ENCODE measurements at places on chromosomes 16 and 17.
A peak's percentile ranks its signal among the peaks of the same experiment; 100 is the strongest.

GRCh38 chr17:35809855-35810461 lies 674 bp downstream of the TAF15 start:
- no peak for DNase-seq

DNA sequence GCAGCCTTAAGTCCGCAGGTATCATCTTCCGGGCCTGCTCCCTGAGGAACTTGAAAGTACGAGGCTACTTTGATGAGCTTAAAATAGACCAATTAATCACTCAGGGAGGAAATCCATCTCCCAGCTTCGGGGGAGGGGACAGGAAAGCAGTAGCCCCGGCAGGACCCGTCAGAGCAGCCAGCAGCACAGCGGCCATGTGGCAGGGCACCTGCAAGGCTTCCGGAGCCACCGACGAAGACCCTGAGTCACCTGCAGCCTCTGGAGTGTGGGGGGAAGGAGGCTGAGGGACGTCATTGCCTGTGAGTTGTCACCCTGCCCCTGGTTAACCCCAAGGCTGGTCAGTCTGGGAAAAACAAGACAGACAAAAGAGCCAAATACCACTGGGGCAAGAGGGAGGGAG lies 4.4 kb upstream of the CYB561 start:
- DNase-seq = no peak

DNA sequence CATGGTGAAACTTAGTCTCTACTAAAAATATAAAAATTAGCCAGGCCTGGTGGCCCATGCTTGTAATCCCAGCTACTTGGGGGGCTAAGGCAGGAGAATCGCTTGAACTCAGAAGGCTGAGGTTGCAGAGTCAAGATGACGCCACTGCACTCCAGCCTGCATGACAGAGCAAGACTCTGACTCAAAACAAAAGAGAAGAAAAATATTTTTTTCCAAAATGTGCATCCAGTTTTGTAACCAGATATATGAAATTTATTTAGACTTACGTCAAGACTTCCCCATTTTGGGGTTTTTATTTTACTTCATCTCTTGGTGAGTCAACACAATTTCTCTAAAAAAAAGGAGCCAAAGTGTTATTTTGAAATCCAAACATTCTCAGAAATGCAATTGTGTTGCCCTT lies 5.5 kb upstream of the TM4SF5 start:
- DNase-seq = no peak

DNA sequence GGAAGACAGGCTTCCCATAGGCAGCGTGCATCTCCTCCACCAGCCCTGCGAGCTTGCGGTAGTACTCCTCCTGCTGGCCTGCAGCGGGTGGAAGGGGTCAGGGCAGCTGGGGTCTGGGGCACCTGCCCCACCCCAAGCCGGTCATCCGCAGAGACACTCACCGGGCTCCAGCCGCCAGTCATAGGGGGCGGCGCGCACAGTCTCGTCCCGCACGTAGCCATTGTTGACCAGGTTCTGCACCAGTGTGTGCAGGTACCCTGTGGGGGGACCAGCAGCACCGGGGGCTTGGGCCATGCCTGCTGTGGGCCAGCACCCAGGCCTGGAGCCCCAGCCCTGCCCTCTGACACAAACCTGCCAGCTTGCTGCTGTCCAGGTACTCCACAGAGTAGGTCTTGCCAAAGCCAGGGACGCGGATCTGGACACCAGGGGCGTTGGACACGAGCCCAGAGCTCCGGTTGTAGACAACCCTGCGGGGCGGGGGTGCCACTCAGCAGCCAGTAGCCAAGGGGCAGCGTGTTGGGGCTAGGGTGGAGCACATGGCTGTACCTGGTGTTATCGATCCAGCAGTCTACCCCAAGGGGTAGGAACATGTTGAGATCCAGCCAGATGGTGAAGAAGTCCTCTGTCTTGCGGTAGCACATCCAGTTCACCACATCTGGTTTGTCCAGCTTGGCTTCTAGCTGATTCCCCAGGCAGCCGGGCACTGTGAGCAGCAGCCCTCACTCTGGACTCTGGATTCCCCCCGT lies 1.2 kb downstream of the LCAT start:
- DNase-seq = no peak

DNA sequence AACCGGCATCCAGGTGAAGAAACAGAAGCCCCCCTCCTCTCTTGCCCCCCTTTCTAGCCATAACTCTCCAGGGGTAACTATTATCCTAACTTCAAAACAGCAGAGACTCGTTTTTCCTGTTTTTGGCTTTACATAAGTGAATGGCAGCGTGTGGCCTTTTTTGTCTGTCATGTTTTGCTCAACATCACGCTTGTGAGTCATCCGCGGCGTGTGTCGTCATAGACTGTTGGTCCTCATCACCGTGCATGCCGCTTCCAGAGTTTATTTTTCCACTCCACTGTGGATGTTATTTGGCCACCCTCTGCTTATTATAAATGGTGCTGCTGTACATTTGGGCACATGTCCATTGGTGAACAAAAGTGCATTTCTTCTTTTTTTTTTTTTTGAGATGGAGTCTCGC lies 52.6 kb downstream of the ERN1 start:
- no peak for DNase-seq

DNA sequence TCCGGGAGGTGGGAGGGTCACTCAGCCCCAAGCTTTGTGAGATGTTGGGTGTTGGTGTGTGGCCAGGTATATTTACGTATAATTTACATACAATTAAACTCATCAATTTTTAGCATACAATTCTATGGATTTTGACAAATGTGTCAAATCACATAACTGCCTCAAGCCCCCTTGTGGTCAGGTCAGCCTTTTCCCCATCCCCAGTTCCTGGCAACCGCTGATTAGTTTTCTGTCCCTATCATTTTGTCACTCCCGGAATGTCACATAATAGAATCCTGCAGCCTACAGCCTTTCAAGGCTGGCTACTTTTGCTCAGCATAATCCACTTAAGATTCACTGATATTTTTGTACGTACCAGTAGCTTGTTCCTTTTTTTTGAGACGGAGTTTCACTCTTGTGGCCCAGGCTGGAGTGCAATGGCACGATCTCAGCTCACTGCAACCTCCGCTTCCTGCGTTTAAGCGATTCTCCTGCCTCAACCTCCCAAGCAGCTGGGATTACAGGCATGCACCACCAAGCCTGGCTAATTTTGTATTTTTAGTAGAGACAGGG lies 19.3 kb upstream of the RAI1 start:
- no peak for DNase-seq

- DNase-seq = no peak
These were observed 30.2 kb upstream of the MRPS23 start for GRCh38 chr17:57880086-57880456.

GRCh38 chr17:2235792-2236366 lies 67.7 kb downstream of the SMG6 start:
- DNase-seq = no peak

GRCh38 chr16:83354015-83354414 lies 453.8 kb upstream of the HSBP1 start:
- no peak for DNase-seq

DNA sequence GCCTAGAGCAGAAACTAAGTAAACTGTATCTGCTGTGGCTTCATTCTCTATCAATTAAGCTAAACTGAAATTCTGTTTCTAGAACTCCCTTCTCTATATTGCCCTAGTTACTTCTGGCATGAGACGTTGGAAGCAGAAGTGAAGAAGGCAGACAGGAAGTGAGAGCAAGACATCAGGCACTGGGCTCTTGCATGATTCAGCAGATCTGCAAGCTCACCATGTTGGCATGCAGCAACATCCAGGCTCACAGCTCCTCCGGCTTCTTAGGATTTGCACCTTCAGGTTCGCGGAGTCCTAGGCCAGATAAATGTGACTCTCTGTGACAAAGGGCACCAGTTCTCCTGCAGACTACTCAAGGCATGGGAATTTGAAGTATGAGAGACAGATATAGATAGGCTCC lies 148.3 kb downstream of the CDH8 start:
- DNase-seq = no peak

DNA sequence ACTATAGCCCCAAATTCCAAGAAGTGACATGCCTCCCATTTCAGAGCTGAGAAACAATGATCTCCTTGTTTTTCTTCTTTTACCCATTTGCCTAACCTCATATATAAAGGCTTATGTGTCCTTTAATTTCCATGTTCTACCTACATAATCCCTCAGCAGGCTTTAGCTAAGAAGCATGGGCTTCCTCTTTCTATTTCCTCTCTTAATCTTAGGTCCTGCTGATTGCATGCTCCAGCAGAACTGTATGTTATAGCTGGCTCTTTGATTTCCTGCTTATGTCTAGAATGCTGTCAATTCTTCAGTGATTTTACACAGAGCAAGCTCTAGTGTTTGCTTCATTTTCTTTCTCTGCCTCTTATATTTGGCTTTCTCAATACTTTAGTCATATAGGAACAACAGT lies 151.7 kb upstream of the COX10 start:
- no peak for DNase-seq

DNA sequence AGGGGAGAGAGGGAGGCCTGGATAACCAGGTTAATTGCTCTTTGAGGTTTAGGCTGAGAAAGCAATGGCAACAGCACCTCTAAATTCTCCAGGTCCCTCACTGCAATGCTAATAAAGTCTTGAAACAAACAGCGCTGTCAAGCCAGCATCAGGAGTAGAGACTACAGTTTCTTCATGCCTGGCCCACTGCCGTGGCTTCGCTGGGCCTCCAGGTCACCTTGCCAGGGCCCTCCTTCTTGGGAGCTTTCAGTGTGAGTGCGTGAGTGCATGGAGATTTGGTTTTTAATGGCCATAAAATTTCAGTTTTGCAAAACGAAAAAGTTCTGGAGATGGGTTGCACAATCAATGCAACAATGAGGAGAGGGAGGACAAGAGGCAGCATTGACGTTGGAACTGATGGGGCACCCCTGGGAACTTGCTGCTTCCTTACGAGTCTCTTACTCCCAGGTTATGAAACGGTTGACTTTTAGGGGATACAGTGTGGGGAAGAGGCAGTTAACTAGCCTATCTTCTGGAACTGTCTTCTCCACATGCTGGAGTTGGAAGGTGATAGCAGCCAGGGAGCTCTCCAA lies 229.4 kb downstream of the XYLT1 start:
- no peak for DNase-seq

DNA sequence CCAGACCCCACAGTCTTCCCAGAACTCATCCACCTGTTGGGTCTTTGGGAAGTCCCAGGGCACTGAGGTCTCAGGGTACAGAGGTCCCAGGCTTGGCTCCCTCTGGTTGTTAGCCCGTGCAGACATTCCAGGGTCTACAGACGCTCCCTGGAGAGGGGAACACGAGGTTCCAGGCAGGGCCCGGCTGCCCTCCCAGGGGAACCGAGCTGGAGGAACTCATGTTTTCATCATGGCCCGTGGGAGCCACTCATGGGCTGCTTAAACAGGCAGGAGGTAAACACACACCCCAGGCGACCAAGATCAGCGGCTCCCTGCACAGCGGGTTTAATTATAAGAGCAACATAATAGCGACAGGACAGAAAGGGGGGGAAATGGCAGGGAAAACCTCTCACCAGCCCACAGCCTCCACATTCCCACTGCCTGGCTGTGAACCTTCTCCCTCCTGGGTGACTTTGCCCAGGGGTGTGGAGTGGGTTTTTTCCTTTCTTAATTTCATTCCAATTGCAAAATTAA lies 36.5 kb downstream of the TRARG1 start:
- no peak for DNase-seq

DNA sequence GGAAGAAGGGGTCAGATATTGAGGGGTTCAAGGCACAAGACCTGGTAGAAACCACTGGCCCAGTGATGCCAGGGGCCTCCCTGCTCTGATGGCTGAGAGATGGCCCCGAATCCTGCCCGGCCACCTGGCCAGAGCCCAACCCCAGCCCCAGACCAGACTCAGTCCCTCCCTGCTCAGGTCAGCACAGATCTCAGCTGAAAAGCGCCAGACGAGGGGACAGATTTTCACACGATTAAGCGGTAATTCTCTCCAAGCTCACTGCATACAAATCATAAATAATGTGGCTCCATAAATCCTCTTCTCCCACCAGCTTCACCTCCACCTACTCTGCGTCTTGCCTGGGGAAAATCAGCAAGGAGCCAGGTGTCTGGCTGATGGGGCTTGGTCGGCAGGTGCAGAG lies 57.1 kb downstream of the ENGASE start:
- no peak for DNase-seq

GRCh38 chr17:78532922-78533640 lies 44.1 kb downstream of the DNAH17 start:
- DNase-seq = no peak

DNA sequence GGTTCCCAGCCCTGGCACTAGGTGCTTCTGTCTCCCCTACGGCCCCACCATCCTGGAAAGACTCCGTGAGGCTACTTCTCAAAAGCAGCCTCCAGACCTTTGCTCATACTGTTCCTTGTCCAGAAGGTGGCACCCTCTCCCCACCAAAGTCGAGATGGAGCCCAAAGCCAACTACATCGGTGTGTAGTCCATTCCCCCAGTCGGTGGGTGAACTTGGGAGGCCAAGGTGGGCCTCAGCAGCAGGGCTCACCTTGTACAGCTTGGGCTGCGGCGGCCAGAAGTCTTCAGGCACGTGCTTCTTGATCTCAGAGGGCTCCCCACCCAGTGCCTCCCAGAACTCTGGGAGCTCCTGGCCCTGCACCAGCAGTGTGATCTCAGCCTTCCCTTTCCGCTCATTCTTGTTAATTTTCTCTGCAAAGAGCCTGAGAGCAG lies 10.2 kb downstream of the FLII start:
- peak; percentile 58 for DNase-seq

DNA sequence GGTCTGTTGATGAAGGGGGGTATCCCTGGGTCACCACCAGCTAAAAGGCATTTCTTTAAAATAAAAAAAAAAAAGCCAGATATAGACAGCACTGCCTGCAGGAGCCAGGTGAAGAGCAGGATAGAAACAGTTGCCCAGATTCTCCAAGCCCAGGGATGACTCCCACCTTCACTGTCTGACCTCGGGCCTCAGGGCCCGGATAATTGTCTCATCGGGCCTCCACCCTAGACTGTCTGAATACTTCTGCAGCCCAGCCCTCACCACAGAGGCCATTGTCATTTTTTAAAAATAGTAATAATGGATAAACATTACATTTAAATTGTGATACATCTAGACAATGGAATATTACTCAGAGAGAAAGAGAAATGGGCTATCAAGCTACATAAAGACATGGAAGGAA lies 92.8 kb upstream of the TNRC6C start:
- DNase-seq = no peak

GRCh38 chr16:19936441-19936840 lies 51.8 kb upstream of the GPRC5B start:
- no peak for DNase-seq

- no peak for DNase-seq
These were observed 43.2 kb downstream of the MYH3 start for GRCh38 chr17:10613775-10614513.
